A549 treated with Hydrocortisone at 1 μM for 4 hours (cell line): ENCODE measurements at places on chromosomes 6 and 20. TPM values are rescaled to one million over a fixed set of nuclear protein-coding genes. Genes with fewer than 3 reads are reported as not detected.

HSPA1B gene
- total RNA-seq, result 110 to 176 TPM (median 161 TPM) in 5 replicates

APMAP gene
- total RNA-seq, result 180 to 194 TPM (median 185 TPM) in 5 replicates

RNF144B gene
- 0.12 to 0.68 TPM (median 0.42 TPM) in 5 replicates for total RNA-seq

SAMHD1 gene
- total RNA-seq, result 8.0 to 11.4 TPM (median 8.2 TPM) in 5 replicates

PRR18 gene
- total RNA-seq, result 0.06 to 0.30 TPM (median 0.15 TPM) in 5 replicates

GHRH gene
- total RNA-seq, result not detected in 5 replicates

ZNF391 gene
- 0.07 to 0.29 TPM (median 0.16 TPM) in 5 replicates for total RNA-seq

SLC26A8 gene
- 0.10 TPM in 1 of 5 replicates, not detected in the others for total RNA-seq

NDRG3 gene
- 19.8 to 23.6 TPM (median 21.1 TPM) in 5 replicates for total RNA-seq

PEDS1 gene
- 47.3 to 56.7 TPM (median 54.5 TPM) in 5 replicates for total RNA-seq

FAM217A gene
- not detected in 5 replicates for total RNA-seq

SIRPB2 gene
- not detected in 5 replicates for total RNA-seq

SASH1 gene
- total RNA-seq, result 2.0 to 2.7 TPM (median 2.5 TPM) in 5 replicates

ASIP gene
- not detected in 5 replicates for total RNA-seq

KIF16B gene
- 12.0 to 18.7 TPM (median 14.3 TPM) in 5 replicates for total RNA-seq

BACH2 gene
- total RNA-seq, result 0.53 to 1.6 TPM (median 0.70 TPM) in 5 replicates

SLX4IP gene
- 2.1 to 3.3 TPM (median 2.6 TPM) in 5 replicates for total RNA-seq

KHDC1 gene
- 2.9 to 3.5 TPM (median 3.3 TPM) in 5 replicates for total RNA-seq

DNAH8 gene
- not detected in 5 replicates for total RNA-seq

EEF1A2 gene
- 142 to 176 TPM (median 148 TPM) in 5 replicates for total RNA-seq

SPTLC3 gene
- 0.01 to 0.12 TPM (median 0.09 TPM) in 3 of 5 replicates, not detected in the others for total RNA-seq

SPATA2 gene
- total RNA-seq, result 7.2 to 8.1 TPM (median 7.6 TPM) in 5 replicates

LRRC73 gene
- 0.71 to 1.4 TPM (median 1.1 TPM) in 5 replicates for total RNA-seq

PI3 gene
- 2.3 to 5.0 TPM (median 2.9 TPM) in 5 replicates for total RNA-seq

DNMT3B gene
- 3.1 to 4.3 TPM (median 4.2 TPM) in 5 replicates for total RNA-seq

MEP1A gene
- 0.05 TPM in 1 of 5 replicates, not detected in the others for total RNA-seq

XKR7 gene
- 0.01 to 0.02 TPM in 2 of 5 replicates, not detected in the others for total RNA-seq

LST1 gene
- total RNA-seq, result 0.37 TPM in 1 of 5 replicates, not detected in the others

CTSZ gene
- total RNA-seq, result 165 to 188 TPM (median 181 TPM) in 5 replicates

RSPO3 gene
- total RNA-seq, result 65.9 to 80.7 TPM (median 69.0 TPM) in 5 replicates

RUNX2 gene
- total RNA-seq, result 1.3 to 1.9 TPM (median 1.5 TPM) in 5 replicates

BPIFA1 gene
- total RNA-seq, result not detected in 5 replicates

PRICKLE4 gene
- 0.70 to 1.2 TPM (median 0.92 TPM) in 5 replicates for total RNA-seq

ATP6V1G2 gene
- total RNA-seq, result 0.46 to 0.93 TPM (median 0.67 TPM) in 5 replicates

LY6G6D gene
- not detected in 5 replicates for total RNA-seq

CCM2L gene
- 0.28 to 0.68 TPM (median 0.36 TPM) in 5 replicates for total RNA-seq

PGM3 gene
- total RNA-seq, result 24.4 to 33.3 TPM (median 25.7 TPM) in 5 replicates

C6orf15 gene
- 0.09 TPM in 1 of 5 replicates, not detected in the others for total RNA-seq

LRRC1 gene
- 6.0 to 6.4 TPM (median 6.2 TPM) in 5 replicates for total RNA-seq

HS3ST5 gene
- not detected in 5 replicates for total RNA-seq

ITCH gene
- total RNA-seq, result 21.7 to 42.0 TPM (median 32.2 TPM) in 5 replicates

CCR6 gene
- 0.09 TPM in 1 of 5 replicates, not detected in the others for total RNA-seq

MAFB gene
- total RNA-seq, result 0.13 to 0.44 TPM (median 0.15 TPM) in 5 replicates

BPIFB4 gene
- not detected in 5 replicates for total RNA-seq

ARMC12 gene
- 0.52 to 1.0 TPM (median 0.62 TPM) in 5 replicates for total RNA-seq

SOX4 gene
- 7.2 to 11.4 TPM (median 9.6 TPM) in 5 replicates for total RNA-seq

OPRL1 gene
- total RNA-seq, result 1.0 to 1.7 TPM (median 1.2 TPM) in 5 replicates

TRAPPC3L gene
- not detected in 5 replicates for total RNA-seq

SRF gene
- 13.9 to 17.0 TPM (median 15.7 TPM) in 5 replicates for total RNA-seq

IL17F gene
- total RNA-seq, result not detected in 5 replicates

C6orf58 gene
- total RNA-seq, result 0.12 to 0.18 TPM (median 0.18 TPM) in 3 of 5 replicates, not detected in the others

MYMX gene
- total RNA-seq, result not detected in 5 replicates

LCA5 gene
- 0.31 to 0.82 TPM (median 0.74 TPM) in 5 replicates for total RNA-seq

BPIFB3 gene
- not detected in 5 replicates for total RNA-seq

BMP2 gene
- total RNA-seq, result 0.30 to 0.43 TPM (median 0.32 TPM) in 5 replicates

TFAP2D gene
- not detected in 5 replicates for total RNA-seq

TOX2 gene
- 10.6 to 14.3 TPM (median 14.2 TPM) in 5 replicates for total RNA-seq
